ENCODE measurements at places on chromosomes 1 and 21.

GRCh38 chr1:64906447-64906846 is 59.9 kb downstream of the JAK1 start:
- DNase-seq = no peak

- no peak for DNase-seq
Measured at GRCh38 chr21:26844258-26845065, 747 bp downstream of the ADAMTS1 start.

GRCh38 chr1:234246638-234247116 is 126.6 kb upstream of the COA6 start:
- no peak for DNase-seq

DNA sequence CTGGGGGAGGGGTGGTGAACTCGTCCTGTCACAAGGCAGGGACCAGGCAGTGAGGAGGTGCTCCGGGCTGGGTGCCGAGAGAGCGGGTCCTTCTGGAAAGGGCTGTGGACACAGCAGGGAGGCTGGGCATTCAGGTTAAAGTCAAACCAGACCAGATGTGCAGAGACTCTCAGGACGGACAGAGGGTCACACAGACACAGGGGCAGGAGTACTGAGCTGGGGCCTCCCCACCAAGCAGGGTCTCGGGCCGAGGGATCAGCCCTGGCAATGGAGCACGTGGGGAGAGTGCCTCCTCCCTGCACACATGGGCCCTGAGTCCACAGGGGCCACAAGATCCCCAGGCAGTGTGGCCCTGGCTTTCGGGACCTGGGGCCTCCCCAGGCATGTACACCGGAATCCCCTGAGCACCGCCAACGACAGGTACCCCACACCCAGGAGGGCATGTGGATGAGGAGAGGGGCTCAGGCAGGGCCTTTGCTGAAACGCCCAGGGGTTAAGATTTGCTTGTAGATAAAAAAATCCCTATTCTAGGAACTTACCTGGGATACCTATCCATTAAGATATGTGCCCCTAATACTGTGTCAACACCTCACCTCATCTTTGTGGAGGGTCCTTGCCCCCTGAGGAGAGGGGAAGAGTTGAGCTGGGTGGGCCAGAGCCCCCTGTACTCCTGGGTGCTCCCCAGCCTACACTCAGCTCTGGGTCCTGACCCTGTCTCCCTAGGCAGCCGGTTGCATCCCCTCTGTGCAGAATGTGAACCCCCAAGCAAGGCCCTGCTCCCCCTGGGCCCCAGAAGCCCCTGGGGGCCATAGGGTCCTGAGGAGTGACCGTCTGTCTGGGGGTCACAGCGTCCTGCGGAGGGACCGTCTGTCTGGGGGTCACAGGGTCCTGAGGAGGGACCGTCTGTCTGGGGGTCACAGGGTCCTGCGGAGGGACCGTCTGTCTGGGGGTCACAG is 46.9 kb upstream of the ADARB1 start:
- DNase-seq = no peak

- no peak for DNase-seq
Measured at GRCh38 chr1:113677250-113678158, 81.8 kb downstream of the PHTF1 start.

DNA sequence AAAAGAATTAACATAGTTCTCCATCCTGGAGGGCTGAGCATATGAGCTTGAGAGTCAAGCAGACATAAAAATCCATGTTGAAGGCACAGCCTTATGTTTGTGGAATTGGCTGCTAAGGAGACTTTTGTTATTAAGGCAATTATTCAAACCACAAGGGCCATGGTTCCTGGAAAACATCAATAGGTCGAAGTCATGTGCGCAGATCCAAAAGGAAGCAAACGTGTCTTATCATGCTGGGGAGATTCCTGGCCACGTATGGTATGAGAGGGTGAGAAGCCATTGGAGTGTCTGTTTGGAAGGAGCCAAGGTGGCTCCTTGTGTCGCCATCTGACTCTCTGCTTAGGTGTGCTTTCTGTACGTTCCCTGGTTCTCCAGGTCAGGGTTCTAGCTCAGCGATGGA is 61.8 kb upstream of the COA6 start:
- DNase-seq = no peak

GRCh38 chr1:37306461-37306860 is 167.9 kb upstream of the ZC3H12A start:
- no peak for DNase-seq

DNA sequence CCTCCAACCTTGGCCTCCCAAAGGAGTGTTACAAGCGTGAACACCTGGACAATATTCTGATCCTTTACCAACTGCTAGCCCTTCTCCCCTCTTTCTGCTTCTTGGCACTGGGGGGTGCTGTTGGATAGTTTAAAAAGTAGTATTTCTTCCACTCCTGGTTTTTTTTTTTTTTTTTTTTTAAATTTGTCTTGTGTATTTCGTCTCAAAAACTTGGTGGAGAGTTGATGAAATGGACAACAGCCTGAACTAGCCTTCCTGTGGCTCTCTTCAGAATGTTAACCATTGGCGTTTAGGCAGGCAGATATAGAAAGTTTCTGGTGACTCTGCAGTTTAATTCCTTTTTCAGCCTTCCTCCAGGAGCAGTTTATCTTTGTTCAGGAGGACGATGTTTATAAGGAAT is 69.7 kb upstream of the USP24 start:
- no peak for DNase-seq

DNA sequence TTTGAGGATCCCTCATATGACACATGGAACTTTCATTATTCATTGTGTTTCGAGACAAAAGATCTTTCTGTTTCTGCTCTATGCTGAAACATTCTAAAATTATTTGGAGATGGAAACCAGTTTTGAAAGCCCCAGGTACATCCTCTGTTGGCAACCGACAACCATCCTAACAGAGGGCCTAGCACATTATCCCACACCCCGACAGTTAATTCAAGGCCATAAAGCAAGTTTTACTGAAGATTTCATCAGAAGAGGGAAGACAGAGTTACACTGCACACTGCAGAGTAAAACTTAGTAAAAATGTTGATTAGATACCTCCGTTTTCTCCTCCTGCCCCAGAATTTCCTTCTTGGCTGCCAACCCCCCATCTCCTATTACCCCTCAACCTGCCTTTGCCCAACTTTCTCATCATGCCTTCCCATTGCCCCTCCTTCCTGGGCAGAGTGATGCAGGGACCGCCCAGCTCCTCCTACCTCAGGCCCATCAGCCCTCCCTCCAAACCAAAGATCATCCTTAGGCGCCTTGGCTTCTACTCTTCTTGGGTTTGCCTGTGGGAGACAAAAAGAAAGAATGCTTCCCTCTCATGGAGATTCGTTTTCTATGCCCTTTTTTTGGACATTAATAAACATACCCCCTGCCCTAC is 52.9 kb upstream of the CITED4 start:
- DNase-seq = no peak

DNA sequence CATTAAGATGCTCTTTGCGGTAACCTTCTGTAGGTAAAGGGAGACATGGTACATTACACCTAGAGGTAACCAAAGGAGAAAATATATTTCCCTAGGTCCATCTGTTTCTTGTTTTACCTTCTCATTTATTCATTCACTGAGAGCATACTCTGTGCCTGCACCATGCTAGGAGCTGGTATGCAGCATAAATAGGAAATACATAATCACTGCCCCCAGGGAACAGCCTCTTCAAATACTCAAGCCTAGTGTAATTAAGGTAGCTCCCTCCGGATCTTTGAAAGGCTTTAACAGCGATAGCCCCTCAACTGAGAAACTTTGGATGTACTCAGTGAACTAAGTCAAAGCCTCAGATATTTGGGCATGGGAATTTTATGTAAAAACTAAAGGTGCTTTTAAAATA is 123.6 kb downstream of the GABPA start:
- no peak for DNase-seq

DNA sequence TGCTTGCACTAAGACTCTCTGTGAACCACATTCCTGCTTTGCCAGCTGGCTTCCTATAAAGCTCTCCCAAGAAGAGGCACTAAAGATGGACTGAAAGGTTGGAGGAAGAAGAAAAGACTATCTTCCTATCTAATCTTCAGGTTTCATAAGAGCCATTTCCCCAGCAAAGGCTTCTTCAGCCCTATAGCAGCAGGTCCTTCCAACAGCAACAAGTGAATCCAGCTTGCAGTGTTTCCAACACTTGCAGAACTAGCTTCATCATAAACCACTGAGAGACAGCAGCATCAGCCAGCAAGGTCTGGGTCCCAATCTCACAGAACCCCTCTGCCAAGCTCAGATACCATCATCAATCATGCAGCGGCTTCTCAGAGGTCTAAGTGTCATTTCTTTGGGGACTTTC is 28.1 kb downstream of the FOXJ3 start:
- no peak for DNase-seq

GRCh38 chr1:31944205-31945089 is 6.3 kb upstream of the PTP4A2 start:
- peak; percentile 78 for DNase-seq

DNA sequence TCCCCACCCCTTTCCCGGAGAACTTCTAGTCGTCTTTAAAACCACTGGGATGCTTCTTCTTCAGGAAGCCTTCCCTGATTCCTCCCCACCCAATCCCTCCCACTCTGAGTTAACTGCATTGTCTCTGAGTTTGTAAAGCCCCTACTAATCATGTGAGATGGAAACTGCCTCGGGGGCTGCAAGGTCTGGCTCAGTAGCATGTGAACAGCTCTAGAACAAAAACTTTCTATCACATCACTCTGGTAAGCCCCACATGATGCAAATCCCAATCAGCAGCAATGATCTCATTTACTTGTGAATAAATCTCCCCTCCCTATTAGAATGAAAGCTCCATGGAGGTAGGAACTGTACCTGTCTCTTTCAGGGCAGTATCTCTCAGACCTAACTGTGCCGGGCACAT is 141.0 kb upstream of the JUN start:
- no peak for DNase-seq

DNA sequence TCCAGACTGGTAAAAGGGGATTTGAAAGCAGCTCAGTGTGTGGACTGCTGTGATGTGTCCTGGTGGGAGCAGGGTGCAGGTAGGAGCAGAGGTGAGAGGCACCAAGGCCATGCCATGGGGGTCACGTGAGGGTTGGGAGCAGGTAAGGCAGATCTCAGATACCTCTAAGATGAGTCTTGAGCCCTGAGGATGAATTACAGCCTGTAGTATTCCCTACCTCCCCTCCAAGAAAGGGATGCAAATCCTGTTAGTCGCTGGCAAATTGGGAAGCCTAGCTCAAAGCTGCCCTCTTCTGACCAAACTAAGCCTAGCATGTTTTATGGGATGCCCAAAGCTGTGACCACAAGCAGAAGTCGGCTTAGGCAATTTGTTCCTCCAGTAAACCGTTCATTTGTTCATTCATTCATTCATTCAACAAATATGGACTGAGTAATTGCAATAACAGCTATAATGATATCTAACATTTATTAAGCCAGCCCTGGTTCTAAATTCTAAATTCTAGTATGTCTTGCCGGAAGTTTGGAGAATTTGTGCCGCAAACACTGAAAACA is 3.9 kb upstream of the NUAK2 start:
- DNase-seq = no peak

DNA sequence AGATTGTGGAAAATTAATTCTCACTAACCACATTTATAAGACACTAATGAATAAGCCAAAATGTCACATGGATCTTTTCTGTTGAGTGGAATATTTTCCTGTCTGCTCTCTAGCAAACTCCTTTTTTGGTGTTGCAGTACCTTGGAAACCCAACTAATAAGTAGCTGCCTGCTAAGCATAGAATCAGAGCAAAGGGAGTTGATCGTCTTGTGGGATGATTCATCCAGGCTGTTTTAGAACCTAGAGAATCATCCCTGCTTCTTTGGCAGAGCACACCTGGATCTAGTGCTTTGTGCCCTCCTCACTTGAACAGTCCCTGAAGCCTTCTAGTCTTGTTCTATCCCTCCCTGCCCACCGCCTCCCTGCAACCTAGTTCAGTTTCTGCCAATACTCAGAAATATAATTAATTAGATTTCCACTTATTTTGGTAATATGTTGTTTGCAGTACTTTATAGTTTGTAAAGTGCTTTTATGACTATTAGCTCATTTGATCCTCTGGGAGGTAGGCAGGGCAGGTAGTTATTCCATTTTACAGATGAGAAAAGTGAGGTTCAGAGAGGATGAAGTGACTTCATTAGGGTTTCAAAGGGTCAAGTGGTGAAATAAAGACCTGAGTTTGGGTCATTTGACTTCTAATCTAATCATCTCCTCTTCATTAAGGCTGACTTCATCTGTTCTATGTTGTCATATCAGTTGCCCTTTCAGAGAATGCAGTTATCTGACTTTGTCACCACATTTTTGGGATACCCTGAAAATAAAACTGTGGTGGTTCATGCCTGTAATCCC is 2.5 kb downstream of the AGO4 start:
- no peak for DNase-seq

- DNase-seq = no peak
Measured at GRCh38 chr1:88650676-88651418, 33.2 kb upstream of the PKN2 start.

- no peak for DNase-seq
Measured at GRCh38 chr1:40630488-40631223, 34.8 kb downstream of the RIMS3 start.

GRCh38 chr1:196193896-196194559 is 414.2 kb downstream of the KCNT2 start:
- DNase-seq = no peak

GRCh38 chr1:94600556-94600955 is 59.0 kb upstream of the F3 start:
- no peak for DNase-seq

DNA sequence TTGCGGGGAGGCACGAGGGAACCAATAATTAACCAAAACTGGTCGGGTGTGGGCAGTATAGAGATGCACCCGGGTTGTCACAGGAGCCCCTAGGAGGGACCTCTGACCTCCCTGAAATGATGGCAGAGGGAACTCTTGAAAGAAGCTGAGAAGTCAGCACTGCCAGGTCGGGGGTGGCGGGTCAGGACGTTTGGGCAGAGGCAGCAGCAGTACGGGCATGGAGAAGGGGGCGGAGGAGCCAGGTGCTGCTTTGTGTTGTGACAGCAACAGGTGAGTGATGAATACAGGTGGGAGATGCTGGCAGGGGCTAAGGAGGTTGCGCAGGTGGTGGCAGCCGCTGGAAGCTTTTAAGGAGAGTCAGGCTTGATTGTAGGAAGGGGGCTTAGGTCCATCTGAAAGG is 11.7 kb downstream of the TNFRSF1B start:
- DNase-seq = no peak

All from esophagus squamous epithelium (tissue), 5 donors.